ENCODE measurements at places on chromosomes 3 and 15. TPM values are rescaled to one million over a fixed set of nuclear protein-coding genes. Genes with fewer than 3 reads are reported as not detected.

DNA sequence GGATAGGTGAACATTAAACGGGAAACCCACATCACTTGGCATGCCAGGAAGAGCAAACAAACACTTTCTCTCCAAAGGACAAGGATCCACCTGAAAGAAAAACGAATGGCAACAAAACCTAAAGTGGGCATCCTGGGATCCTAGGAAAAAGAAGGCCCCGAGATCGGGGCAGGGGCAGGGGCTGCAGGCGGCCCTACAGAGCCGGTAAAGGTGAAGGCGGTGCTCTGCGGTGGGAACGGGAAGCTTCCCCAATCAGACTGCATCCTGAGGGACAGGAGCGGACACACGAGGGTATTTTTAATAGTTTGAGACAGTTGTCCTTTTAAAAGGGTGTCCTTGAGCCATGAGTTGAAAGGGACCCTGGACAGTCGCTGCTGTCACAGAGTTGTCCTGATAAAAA is 24.9 kb upstream of the GABRA5 start:
- no peaks in the 10 kb centered on the region for H3K4me1 ChIP-seq
- no peak overlapping the region for H3K27ac ChIP-seq
- no peak overlapping the region for H3K4me3 ChIP-seq
- no peak for DNase-seq

- no peaks in the 10 kb centered on the region for H3K36me3 ChIP-seq
- DNase-seq: no peak
- no peak overlapping the region for H3K27ac ChIP-seq
- no peak overlapping the region for H3K4me3 ChIP-seq
- H3K4me1 ChIP-seq: no peaks in the 10 kb centered on the region
Observed at GRCh38 chr3:12991481-12991837, 81.8 kb downstream of the IQSEC1 start.

PXYLP1 gene
- total RNA-seq: 29.6 TPM

GRCh38 chr3:151203051-151203420 is at the start of gene GPR171:
GPR171 (minus strand) TSS chr3:151203216; CDS start chr3:151199386, 3,830 bp downstream.
- no peak within 1 kb of the TSS for H3K27ac ChIP-seq
- DNase-seq: no peak
- no peaks in the 10 kb centered on the region for H3K4me1 ChIP-seq
- no peaks in the 10 kb centered on the region for H3K36me3 ChIP-seq
- H3K27me3 ChIP-seq: no peaks in the 10 kb centered on the region

- H3K36me3 ChIP-seq: no peaks in the 10 kb centered on the region
- H3K4me3 ChIP-seq: no peak overlapping the region
- peaks cover 13% of the 10 kb centered on the region for H3K4me1 ChIP-seq
Observed at GRCh38 chr15:78065284-78065872, 12.1 kb downstream of the TBC1D2B start.

DNA sequence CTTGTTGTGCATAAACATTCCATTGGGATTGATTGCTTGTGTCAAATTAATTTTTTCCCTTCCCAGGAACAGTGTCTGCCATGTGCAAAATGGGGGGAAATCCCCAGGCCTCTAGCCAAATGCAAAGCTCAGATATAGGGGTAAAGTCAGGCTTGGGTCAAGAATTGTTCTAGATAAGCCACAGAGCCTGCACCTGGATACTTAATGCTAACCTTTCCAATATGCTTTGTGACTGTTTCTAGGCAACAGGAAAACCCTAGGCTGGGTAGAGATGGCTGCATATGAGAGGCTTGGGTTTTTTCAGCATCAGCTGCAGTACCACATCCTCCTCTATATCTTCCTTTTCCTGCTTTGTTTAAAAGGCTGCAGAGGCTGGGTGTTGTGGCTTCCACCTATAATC is 61.9 kb upstream of the ROPN1 start:
- no peaks in the 10 kb centered on the region for H3K27me3 ChIP-seq
- no peak overlapping the region for H3K27ac ChIP-seq
- no peak for DNase-seq
- H3K4me3 ChIP-seq: no peak overlapping the region

- H3K4me3 ChIP-seq: no peak overlapping the region
- peaks cover 7% of the 10 kb centered on the region for H3K36me3 ChIP-seq
- no peaks in the 10 kb centered on the region for H3K4me1 ChIP-seq
- H3K27ac ChIP-seq: no peak overlapping the region
- no peaks in the 10 kb centered on the region for H3K27me3 ChIP-seq
Observed at GRCh38 chr15:85743392-85744055, 51.2 kb downstream of the KLHL25 start.

DNA sequence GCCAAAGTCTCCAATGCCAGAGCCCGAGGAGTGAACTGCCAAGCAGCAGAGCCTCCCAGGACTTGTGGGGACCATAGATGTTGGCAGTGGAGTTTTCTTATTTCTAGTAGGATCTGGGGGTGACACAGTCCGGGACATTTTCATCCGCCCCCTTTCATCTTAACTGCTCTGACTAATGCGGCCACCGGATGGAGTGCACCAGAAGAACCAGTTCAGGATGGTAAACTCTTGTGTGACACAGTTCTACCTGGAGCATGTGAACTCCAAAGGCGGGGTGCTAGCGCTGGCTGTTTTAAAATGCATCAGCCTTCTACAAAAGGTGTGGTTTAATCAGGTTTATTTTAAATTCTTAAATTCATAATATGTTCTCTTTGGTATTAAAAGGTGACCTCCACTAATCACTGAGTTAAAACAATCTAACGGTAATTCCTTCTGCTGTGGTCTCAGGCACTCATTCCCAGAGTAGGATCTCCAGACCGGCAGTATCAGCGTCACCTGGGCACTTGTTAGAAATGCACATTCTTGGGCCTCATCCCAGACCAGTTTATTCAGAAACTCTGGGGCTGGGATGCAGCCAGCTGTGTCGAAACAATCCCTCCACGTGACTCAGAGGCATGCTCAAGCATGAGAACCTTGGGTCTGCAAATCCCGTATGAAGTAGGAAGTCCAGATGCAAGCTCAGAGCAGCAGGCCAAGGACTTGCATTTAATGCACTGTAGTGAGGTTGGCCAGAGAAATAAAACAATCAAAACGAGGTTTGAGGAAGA is 105.5 kb downstream of the GABRB3 start:
- H3K4me3 ChIP-seq: no peak overlapping the region
- H3K27ac ChIP-seq: no peak overlapping the region
- no peaks in the 10 kb centered on the region for H3K4me1 ChIP-seq
- no peak for DNase-seq

CCDC33 gene
- not detected for total RNA-seq

CTXND1 gene
- total RNA-seq: 0.21 TPM

DNA sequence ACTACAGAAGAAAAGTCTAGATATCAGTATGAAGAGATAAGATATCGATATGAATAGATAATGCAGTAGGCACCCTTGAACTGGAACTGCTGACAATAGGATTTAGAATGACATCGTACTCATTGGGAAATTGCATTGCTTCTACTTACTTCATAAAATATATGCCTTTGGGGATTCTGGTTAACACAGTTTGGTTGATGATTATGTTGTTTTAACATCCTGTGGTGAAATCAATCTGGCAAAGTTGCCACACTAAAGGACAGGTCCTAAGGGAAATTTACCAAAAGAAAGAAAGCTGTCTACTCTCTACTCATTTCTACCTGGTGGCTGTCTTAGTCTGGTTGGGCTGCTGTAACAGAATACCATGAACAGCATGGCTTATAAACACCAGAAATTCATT is 417.4 kb upstream of the DPH6 start:
- no peak for DNase-seq
- H3K27me3 ChIP-seq: no peaks in the 10 kb centered on the region

DNA sequence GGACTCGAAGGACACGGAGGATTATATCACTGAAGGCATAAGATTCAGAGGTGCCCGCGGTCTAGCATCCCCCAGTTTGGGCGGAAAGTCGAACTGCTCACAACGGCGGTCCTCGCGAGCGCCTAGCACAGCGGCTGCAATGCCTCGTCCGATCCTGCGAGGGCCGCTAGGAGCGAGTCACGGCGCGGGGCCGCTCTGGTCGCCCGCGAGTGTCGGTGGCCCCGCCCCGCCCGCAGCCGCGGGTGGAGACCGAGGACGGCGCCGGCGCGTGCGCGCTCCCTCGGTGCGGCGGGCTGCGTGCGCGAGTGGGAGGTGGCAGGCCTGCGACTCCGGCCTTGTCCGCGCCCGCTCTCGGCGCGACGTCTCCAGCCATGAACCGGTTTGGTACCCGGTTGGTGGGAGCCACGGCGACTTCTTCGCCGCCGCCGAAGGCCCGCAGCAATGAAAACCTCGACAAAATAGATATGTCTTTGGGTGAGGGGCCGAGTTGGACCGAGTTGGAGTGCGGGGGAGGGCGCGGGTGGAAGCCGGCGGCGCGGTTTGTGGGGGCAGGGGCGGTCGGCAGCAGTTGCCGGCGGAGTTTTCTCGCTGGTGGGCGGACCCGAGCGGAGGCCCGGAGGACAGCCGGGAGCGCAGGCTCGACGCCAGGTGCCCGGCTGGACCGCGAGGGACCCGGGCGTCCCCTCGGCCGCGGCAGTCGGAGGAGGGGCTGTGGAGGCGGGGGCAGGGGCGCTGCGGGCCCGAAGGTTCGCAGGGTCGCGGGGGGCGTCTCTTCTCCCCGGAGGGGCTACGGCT is at the start of gene FYTTD1:
Gene FYTTD1, plus strand, starts transcription at position 283 of the 795 bp plus-strand sequence. Its CDS starts 89 bp downstream, at position 372.
- H3K36me3 ChIP-seq: no peaks in the 10 kb centered on the region
- DNase-seq: peak; percentile 97
- peak within 1 kb of the TSS; percentile 77 for H3K27ac ChIP-seq
- H3K4me1 ChIP-seq: no peaks in the 10 kb centered on the region

PLA2G4F gene
- total RNA-seq: not detected

GRCh38 chr3:72205297-72205826 is 420.4 kb upstream of the PROK2 start:
- H3K27me3 ChIP-seq: no peaks in the 10 kb centered on the region
- no peak for DNase-seq
- H3K36me3 ChIP-seq: no peaks in the 10 kb centered on the region
- no peak overlapping the region for H3K4me3 ChIP-seq
